B cell (primary cell): ENCODE measurements at places on chromosomes 2 and 18.
A peak's percentile ranks its signal among the peaks of the same experiment; 100 is the strongest.

- H3K36me3 ChIP-seq, result no peaks in the 10 kb centered on the region
- no peak for DNase-seq
- no peak overlapping the region for H3K4me3 ChIP-seq
- H3K27me3 ChIP-seq, result no peaks in the 10 kb centered on the region
- no peaks in the 10 kb centered on the region for H3K4me1 ChIP-seq
Observed at GRCh38 chr2:150133623-150134022, 353.8 kb downstream of the RND3 start.

GRCh38 chr2:217477583-217477982 lies 525.2 kb downstream of the TNS1 start:
- no peak overlapping the region for H3K4me3 ChIP-seq
- no peaks in the 10 kb centered on the region for H3K4me1 ChIP-seq
- no peaks in the 10 kb centered on the region for H3K36me3 ChIP-seq
- no peaks in the 10 kb centered on the region for H3K27me3 ChIP-seq

DNA sequence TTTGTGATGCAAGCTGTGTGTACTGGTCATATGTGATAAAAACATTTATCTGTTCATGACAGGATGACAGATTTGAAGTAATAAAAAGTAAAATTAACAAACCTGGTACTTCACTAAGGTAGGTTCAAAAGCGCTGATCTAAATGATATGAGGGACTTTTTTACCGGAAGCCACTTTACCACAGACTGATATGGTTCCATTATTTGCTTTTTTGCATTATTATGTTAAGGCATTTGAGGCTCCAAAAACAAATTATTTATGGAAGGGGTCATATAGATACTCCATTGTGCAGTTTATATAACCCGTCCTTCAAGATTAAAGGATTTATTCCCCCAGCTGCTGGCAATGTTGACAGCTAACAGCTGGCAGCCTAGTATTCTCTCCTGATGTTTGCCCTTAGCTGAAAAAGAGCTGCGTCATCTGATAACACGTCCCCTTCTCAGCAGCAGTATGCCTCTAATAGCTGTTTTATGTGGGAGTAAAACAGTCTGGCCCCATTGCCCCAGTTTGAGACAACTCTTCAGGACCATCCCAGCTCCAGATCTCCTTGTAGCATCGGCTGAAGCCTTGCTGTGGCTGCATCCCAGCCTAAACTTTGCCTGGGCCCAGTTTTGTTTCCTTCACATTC lies 84.8 kb upstream of the XIRP2 start:
- no peak overlapping the region for H3K4me3 ChIP-seq
- no peaks in the 10 kb centered on the region for H3K36me3 ChIP-seq
- no peak overlapping the region for H3K27ac ChIP-seq
- H3K27me3 ChIP-seq, result no peaks in the 10 kb centered on the region

- no peak overlapping the region for H3K27ac ChIP-seq
- H3K36me3 ChIP-seq, result no peaks in the 10 kb centered on the region
- no peak overlapping the region for H3K4me3 ChIP-seq
- no peak for DNase-seq
- no peaks in the 10 kb centered on the region for H3K27me3 ChIP-seq
Observed at GRCh38 chr2:207285473-207285815, 119.7 kb upstream of the KLF7 start.

GRCh38 chr2:181686576-181687185 lies 6.4 kb upstream of the NEUROD1 start:
- peaks cover 40% of the 10 kb centered on the region for H3K4me1 ChIP-seq
- peaks cover 42% of the 10 kb centered on the region for H3K27me3 ChIP-seq
- no peak overlapping the region for H3K27ac ChIP-seq
- H3K36me3 ChIP-seq, result no peaks in the 10 kb centered on the region
- peak; percentile 22 for DNase-seq

GRCh38 chr2:231294571-231295362 lies 96.3 kb downstream of the ARMC9 start:
- H3K4me3 ChIP-seq, result no peak overlapping the region
- no peaks in the 10 kb centered on the region for H3K27me3 ChIP-seq
- H3K4me1 ChIP-seq, result peaks cover 35% of the 10 kb centered on the region
- H3K27ac ChIP-seq, result no peak overlapping the region
- DNase-seq, result peak; percentile 23

DNA sequence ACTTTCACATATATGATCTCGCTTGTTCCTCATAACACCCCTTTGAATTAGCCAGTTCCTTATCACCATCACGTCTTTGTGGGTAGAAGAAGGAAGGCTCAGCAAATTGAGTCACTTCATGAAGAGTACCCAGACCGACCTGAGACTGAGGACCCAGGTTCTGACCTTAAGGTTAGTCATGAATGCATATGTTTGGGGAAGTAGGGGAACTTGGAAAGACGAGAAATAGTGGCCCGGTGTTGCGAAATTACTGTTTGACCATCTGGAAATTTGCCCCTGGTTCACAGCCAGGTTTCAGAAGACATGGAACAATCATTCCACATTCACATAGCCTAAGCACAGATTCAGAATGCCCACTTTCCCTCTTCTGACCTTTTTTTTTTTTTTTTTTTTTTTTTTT lies 59.8 kb downstream of the MEIS1 start:
- H3K4me3 ChIP-seq, result no peak overlapping the region
- no peaks in the 10 kb centered on the region for H3K27me3 ChIP-seq
- DNase-seq, result no peak
- H3K36me3 ChIP-seq, result no peaks in the 10 kb centered on the region

- no peaks in the 10 kb centered on the region for H3K27me3 ChIP-seq
- H3K4me1 ChIP-seq, result no peaks in the 10 kb centered on the region
- no peak overlapping the region for H3K27ac ChIP-seq
- peak; percentile 72 for DNase-seq
Observed at GRCh38 chr2:88669482-88670214, 21.8 kb upstream of the RPIA start.

GRCh38 chr2:195533771-195534642 lies 123.0 kb upstream of the SLC39A10 start:
- H3K27me3 ChIP-seq, result no peaks in the 10 kb centered on the region
- no peak overlapping the region for H3K4me3 ChIP-seq
- H3K4me1 ChIP-seq, result peaks cover 57% of the 10 kb centered on the region
- H3K36me3 ChIP-seq, result no peaks in the 10 kb centered on the region

DNA sequence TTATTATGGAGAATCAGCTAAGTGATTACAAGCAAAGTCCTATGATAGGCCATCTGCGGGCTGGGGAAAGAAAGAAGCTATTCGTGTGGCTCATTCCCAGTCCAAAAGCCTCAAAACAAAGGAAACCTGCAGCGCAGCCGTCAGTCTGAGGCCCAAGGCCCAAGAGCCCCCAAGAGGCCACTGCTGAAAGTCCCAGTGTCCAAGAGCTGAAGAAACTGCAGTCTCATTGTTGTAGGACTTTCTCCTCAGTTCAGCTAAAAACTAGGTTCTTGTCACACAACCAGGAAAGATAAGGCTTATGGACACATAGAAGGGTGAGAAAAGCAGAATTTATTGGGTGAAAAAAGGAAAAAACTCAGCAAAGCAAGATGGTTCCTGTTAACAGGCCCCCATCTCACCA lies 143.2 kb downstream of the RHBDD1 start:
- no peak overlapping the region for H3K4me3 ChIP-seq
- no peaks in the 10 kb centered on the region for H3K36me3 ChIP-seq
- DNase-seq, result no peak
- peaks cover 6% of the 10 kb centered on the region for H3K4me1 ChIP-seq
- no peak overlapping the region for H3K27ac ChIP-seq
- no peaks in the 10 kb centered on the region for H3K27me3 ChIP-seq

GRCh38 chr2:83079007-83079406 lies 1380.1 kb downstream of the SUCLG1 start:
- no peak overlapping the region for H3K4me3 ChIP-seq
- H3K27ac ChIP-seq, result no peak overlapping the region
- H3K36me3 ChIP-seq, result no peaks in the 10 kb centered on the region

GRCh38 chr2:54755641-54756326 lies 32.3 kb downstream of the EML6 start:
- H3K4me3 ChIP-seq, result no peak overlapping the region
- no peaks in the 10 kb centered on the region for H3K27me3 ChIP-seq
- H3K27ac ChIP-seq, result peak overlapping the region; percentile 25
- no peaks in the 10 kb centered on the region for H3K36me3 ChIP-seq
- peaks cover 31% of the 10 kb centered on the region for H3K4me1 ChIP-seq

DNA sequence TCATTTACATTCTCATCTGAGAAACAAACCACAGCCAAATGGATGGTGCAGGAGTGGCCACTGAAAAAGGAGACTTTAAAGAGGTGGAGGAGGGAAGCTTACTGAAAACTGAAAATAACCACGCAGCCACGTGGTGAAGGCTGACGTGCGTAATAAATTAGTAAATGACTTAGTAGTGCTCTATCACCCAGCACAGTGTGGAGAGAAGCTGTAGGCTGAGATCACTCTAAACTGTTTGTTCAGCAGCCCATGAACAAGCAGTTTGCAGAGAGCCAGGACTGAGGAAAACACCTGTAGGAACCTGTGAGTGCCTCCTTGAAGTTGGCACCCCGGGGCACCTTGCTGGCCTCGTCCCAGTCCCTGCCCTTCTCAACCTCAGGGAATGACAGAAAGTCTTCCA lies 193.0 kb downstream of the TXNL1 start:
- H3K36me3 ChIP-seq, result no peaks in the 10 kb centered on the region
- no peaks in the 10 kb centered on the region for H3K27me3 ChIP-seq
- DNase-seq, result no peak
- no peak overlapping the region for H3K27ac ChIP-seq
- no peaks in the 10 kb centered on the region for H3K4me1 ChIP-seq
- H3K4me3 ChIP-seq, result no peak overlapping the region

- H3K36me3 ChIP-seq, result no peaks in the 10 kb centered on the region
- no peak overlapping the region for H3K27ac ChIP-seq
- DNase-seq, result no peak
- no peaks in the 10 kb centered on the region for H3K27me3 ChIP-seq
Observed at GRCh38 chr2:75317802-75318201, 118.5 kb upstream of the TACR1 start.

DNA sequence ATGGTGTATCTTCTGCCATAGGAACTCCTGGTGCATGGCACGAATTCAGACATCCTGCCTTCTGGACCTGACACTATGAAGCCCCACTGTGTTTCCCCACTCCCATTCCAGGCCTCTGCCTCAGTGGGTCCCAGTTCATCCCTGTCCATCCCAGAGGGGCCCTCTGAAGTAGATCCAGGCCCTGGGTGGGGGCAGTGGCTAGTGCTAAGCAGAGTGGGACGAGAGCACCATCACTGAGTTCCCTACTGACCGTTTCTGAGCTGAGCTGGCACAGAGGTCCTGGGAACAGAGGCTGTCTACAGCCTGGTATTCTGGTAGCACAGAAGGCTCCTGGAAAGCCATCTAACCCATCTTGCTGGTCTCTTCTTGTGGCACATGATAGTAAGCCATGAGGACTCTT lies 54.0 kb downstream of the ATOH8 start:
- no peak overlapping the region for H3K4me3 ChIP-seq
- H3K4me1 ChIP-seq, result no peaks in the 10 kb centered on the region
- no peak for DNase-seq
- H3K27ac ChIP-seq, result no peak overlapping the region

GRCh38 chr2:158922601-158923000 lies 45.8 kb upstream of the TANC1 start:
- H3K36me3 ChIP-seq, result no peaks in the 10 kb centered on the region
- no peak for DNase-seq
- no peaks in the 10 kb centered on the region for H3K27me3 ChIP-seq
- no peak overlapping the region for H3K27ac ChIP-seq
